ENCODE measurements at places on chromosomes 7 and 10. TPM values are rescaled to one million over a fixed set of nuclear protein-coding genes. Genes with fewer than 3 reads are reported as not detected.

DNA sequence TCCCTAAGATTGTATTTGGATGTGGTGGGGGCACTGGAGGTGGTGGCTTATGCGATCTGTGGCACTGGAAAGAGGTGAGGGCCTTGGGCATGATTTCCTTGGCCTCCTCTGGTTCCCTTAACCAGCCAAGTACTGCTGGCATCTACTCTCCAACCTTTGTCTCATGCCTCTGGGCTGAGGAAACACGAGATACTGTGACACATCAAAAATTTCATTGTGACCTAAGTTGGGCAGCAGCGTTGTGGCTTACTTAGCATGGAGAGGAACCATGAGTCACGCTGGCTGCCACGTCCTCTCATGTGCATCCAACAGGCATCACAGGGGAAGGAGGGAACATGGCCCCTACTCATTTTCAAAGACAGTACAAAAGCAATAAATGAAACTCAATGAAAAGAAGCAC is 29.7 kb upstream of the GSDME start:
- no peak overlapping the region for H3K27ac ChIP-seq
- DNase-seq = no peak
- no peaks in the 10 kb centered on the region for H3K27me3 ChIP-seq
- no peaks in the 10 kb centered on the region for H3K36me3 ChIP-seq
- H3K4me3 ChIP-seq = no peak overlapping the region

GRCh38 chr10:103452506-103453230 is 498 bp upstream of the CALHM2 start:
- H3K27me3 ChIP-seq = no peaks in the 10 kb centered on the region
- no peak overlapping the region for H3K27ac ChIP-seq
- peak overlapping the region; percentile 72 for H3K4me3 ChIP-seq
- peaks cover 19% of the 10 kb centered on the region for H3K36me3 ChIP-seq

DNA sequence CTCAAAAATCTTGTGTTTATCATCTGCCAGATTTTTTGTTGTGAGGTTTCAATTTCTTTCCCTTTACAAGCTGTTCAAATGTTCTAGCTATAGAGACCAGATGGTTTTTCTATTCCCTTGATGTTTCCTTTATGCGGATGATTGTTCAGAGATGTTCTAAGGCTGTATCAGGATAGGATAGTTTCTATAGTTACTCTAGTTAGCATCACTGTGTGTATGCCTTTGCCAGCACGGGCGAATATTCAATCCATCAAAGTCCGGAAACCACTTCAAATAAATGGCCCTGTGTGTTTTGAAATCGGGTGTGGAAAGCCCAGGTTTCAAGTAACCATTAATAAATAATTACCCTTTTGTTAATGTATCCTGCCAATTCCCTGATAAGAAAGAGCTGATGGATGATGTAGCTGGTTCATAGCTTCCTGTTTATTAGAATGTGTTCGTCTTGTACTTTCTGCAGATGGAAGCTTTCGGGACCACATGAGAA is 149.8 kb upstream of the PRKCQ start:
- no peak overlapping the region for H3K27ac ChIP-seq
- no peaks in the 10 kb centered on the region for H3K4me1 ChIP-seq
- H3K27me3 ChIP-seq = peaks cover 52% of the 10 kb centered on the region
- H3K4me3 ChIP-seq = no peak overlapping the region
- no peak for DNase-seq

Gene GIMAP5
- total RNA-seq = 35.2 TPM

- no peak overlapping the region for H3K27ac ChIP-seq
- H3K36me3 ChIP-seq = no peaks in the 10 kb centered on the region
- no peaks in the 10 kb centered on the region for H3K4me1 ChIP-seq
- DNase-seq = no peak
Observed at GRCh38 chr10:121158988-121159579, 307.9 kb downstream of the WDR11 start.

GRCh38 chr7:157432541-157432956 is 95.7 kb downstream of the DNAJB6 start:
- H3K4me1 ChIP-seq = peaks cover 11% of the 10 kb centered on the region
- no peaks in the 10 kb centered on the region for H3K36me3 ChIP-seq
- peak overlapping the region; percentile 38 for H3K4me3 ChIP-seq
- H3K27me3 ChIP-seq = no peaks in the 10 kb centered on the region

Gene GIGYF1
- 75.5 TPM for total RNA-seq

Gene NPSR1
- total RNA-seq = not detected

Gene ANKRD61
- not detected for total RNA-seq

Gene PRKCQ
- total RNA-seq = 43.4 TPM

DNA sequence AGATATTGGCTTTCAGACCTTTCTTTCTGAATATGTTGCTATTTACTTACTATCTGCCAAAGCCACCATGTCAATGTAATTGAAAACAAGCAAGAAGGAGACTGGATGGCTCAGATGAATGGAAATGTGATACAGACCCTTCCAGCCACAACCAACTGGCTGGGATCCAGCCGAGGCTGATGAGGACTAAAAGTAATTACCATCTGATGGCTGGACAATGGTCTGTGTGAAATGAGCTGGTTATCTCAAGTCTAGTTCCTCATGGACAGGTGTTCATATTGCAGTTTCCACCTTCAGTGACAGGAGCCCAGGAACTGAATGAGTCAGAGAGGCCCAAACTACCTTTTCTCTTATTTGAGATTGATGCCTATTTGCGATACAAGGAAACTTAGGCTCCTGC is 267.5 kb downstream of the GATA3 start:
- no peak overlapping the region for H3K27ac ChIP-seq
- H3K4me3 ChIP-seq = no peak overlapping the region
- no peaks in the 10 kb centered on the region for H3K27me3 ChIP-seq
- H3K36me3 ChIP-seq = no peaks in the 10 kb centered on the region

DNA sequence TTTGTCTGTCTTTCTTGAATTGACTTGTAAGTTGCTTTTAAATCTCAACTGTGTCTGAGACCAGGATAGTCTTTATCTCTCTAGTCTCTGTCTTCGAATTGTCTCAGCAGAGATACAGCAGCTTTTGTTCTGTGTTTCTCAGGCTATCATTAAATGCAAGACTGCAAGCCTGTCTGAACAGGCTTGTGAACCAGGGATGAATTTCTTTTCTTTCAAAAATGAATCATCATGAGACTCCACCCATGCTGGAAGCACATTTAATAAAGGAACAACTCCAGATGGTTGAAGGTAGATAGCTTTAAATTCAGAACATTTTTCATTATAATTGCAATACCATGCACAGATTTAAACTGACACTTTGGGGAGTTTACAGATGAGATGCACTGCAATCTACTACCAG is 155.9 kb downstream of the SEC23IP start:
- H3K36me3 ChIP-seq = no peaks in the 10 kb centered on the region
- H3K27ac ChIP-seq = no peak overlapping the region
- H3K4me1 ChIP-seq = no peaks in the 10 kb centered on the region
- DNase-seq = no peak
- no peak overlapping the region for H3K4me3 ChIP-seq

Gene UNC5B
- not detected for total RNA-seq

- H3K4me1 ChIP-seq = no peaks in the 10 kb centered on the region
- no peak for DNase-seq
- no peaks in the 10 kb centered on the region for H3K36me3 ChIP-seq
- H3K27ac ChIP-seq = no peak overlapping the region
Observed at GRCh38 chr7:9761224-9761623, 1212.4 kb upstream of the PHF14 start.

GRCh38 chr10:77899080-77899477 is 27.5 kb downstream of the DLG5 start:
- no peak for DNase-seq
- H3K36me3 ChIP-seq = no peaks in the 10 kb centered on the region
- H3K27me3 ChIP-seq = no peaks in the 10 kb centered on the region
- no peak overlapping the region for H3K4me3 ChIP-seq

DNA sequence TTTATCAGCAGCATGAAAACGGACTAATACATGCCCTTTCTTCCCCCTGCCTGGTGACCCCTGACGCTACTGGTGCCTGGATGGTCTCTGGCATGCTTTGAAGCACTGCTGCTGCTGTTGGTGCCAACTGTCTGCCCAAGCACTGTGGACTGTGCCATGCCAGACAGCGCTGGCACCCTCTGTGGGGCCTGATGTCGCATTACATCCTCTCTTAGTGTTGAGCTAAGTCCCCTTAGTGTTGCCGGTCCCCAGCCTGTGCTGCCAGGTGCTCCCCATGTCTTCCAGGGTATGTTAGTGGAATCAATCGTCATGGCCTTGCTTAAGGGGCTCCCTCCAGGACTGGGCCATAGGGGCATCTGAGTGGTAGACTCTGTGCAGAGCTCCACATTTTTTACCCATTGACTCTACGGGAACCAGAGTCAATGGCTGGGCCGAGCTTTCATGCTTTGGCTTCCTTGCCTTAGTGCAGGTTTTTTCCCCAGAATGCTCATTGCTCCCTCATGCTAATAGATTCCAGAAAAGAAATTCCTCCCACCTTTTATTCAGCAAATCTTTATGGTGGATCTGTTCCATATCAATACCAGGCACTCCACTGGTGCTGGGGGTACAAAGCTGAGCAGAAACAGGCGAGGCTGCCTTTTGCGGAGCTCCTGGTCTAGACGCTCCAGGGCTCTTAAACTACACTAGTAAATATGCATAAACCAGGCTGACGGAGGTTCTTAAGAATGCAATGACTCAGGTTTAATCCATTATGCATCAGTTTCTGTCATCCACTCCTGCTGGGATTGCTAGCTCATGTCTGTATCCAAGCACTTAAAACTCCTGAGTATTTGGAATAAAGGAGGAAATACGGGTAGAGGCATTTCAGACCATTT is 21.8 kb upstream of the MRC1 start:
- H3K4me3 ChIP-seq = no peak overlapping the region
- H3K36me3 ChIP-seq = no peaks in the 10 kb centered on the region
- H3K27ac ChIP-seq = no peak overlapping the region

Gene PDIA4
- 19.5 TPM for total RNA-seq

DNA sequence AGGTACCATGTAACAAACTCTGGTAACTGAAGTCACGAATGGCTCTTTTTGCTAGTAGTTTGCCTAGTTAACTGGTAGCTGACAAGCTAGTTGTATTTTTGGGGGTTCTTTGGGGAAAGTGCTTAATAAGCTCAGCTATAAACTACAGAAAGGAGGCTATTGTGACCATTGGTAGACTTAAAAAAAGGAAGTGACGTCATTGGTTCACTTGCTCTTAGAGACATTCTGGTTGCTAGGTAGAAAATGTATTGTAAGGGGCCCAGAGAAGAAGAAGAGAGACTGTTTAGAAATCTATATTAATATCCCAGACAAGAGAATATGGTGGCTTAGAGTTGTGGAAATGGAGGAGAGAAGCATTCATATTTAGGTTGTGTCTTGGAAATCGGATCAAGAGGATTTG is 103.0 kb downstream of the NXPH1 start:
- no peaks in the 10 kb centered on the region for H3K27me3 ChIP-seq
- H3K4me1 ChIP-seq = no peaks in the 10 kb centered on the region

GRCh38 chr10:133325440-133326222 is 11.1 kb downstream of the CALY start:
- peaks cover 42% of the 10 kb centered on the region for H3K27me3 ChIP-seq
- peak overlapping the region; percentile 34 for H3K4me3 ChIP-seq
- H3K36me3 ChIP-seq = no peaks in the 10 kb centered on the region
- peaks cover 30% of the 10 kb centered on the region for H3K4me1 ChIP-seq
- peak; percentile 59 for DNase-seq

GRCh38 chr10:71835671-71836595 is 15.1 kb downstream of the PSAP start:
- no peak for DNase-seq
- H3K4me1 ChIP-seq = peaks cover 40% of the 10 kb centered on the region
- no peak overlapping the region for H3K4me3 ChIP-seq

Gene OIT3
- total RNA-seq = not detected

DNA sequence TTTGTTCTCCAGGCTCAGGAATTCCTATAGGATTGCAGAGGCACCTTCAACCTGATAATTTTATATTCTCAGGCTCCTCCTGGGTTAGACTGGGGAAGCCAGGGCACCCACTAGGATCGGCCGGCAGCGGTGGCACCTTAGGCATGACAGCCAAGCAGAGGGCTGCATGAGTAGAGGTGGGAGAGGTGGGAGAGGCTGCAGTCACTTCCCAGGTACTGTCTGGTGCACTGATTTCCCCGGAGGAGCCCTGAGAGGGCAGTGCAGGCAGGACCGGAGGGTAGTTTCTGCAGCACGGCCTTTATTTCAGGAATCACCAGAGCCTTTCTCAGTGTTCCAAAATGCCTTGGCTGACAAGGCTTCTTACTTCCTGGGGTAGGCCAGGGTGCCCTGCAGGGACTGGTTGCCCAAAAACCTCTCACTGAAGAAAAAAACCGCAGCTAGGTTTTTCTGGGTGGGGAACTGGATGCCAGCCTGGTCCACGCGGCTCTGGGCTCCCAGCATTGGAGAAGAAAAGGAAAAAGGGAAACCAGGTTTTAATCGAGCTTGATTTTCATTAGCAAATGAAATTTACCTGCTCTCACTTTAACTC is 3.6 kb upstream of the HOXA13 start:
- no peaks in the 10 kb centered on the region for H3K36me3 ChIP-seq
- no peak overlapping the region for H3K27ac ChIP-seq
- H3K27me3 ChIP-seq = peaks cover 91% of the 10 kb centered on the region
- peaks cover 52% of the 10 kb centered on the region for H3K4me1 ChIP-seq
- H3K4me3 ChIP-seq = no peak overlapping the region
- no peak for DNase-seq

Gene NME8
- not detected for total RNA-seq

Gene PPP1R3C
- not detected for total RNA-seq

DNA sequence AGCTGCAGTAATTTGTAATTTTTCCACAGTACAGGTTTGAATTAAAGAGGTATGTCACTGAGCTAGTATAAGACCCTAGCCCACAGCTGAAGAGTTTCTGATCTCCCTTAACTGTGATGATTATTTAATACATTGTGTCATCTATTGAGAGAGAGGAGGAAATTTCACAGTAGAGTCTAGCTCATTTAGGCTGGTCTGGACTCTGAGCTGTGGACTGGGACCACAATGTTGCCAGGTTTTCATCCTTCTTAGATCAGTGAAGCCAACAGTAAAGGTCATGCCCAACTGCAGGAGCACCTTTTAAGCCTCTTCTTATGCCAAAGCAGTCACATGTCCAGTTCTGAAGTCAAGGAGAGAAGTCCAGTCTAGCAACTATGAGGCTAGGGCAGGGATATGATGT is 8.9 kb downstream of the TES start:
- H3K4me1 ChIP-seq = peaks cover 47% of the 10 kb centered on the region
- H3K27me3 ChIP-seq = no peaks in the 10 kb centered on the region
- no peak overlapping the region for H3K4me3 ChIP-seq
- no peak for DNase-seq
- no peak overlapping the region for H3K27ac ChIP-seq

Gene LIPK
- total RNA-seq = not detected

Gene ADK
- total RNA-seq = 17.6 TPM

Measured in CD4-positive, alpha-beta T cell (primary cell).